ENCODE measurements at places on chromosomes 11 and 22.

DNA sequence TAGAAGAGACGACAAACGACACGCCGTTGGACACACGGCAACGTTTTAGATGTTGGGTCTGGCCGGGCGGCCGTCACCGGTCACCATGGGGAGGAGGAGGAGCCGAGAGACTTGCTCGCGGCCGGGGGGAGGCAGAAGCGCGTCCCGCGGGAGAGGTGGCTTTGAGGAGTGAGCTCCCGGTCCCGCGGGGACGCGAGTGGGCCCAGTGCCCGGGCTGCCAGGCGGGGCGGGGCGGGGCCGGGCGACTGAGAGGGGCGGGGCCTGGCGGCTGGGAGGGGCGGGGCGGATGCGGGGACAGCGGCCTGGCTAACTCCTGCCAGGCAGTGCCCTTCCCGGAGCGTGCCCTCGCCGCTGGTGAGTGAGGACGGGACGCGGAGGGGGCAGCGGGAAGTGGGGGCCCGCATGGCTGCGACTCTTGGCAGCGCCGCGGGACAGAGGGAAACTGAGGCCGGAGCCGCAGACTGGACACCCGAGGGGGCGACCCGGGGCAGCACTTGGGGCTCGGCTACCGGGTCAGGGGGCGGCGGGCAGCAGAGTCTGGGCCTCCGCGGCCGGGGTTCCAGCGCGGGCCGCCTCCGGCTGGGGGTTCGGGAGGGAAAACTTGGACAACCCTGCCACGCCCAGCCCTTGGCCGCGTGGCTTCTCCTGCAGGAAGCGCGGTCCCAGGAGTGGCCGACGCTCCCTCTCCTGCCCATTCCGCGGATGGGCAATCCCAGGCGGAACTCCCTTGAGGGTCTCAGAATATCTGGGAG, at the start of gene TSPO:
Gene TSPO, plus strand, starts transcription at position 309 of the 752 bp plus-strand sequence. CDS start 7,680 bp downstream, outside the sequence.
- DNase-seq, result peak; percentile 58

- peak; percentile 59 for DNase-seq
These were observed 114.2 kb upstream of the NAV2 start for GRCh38 chr11:19598456-19598855.

DNA sequence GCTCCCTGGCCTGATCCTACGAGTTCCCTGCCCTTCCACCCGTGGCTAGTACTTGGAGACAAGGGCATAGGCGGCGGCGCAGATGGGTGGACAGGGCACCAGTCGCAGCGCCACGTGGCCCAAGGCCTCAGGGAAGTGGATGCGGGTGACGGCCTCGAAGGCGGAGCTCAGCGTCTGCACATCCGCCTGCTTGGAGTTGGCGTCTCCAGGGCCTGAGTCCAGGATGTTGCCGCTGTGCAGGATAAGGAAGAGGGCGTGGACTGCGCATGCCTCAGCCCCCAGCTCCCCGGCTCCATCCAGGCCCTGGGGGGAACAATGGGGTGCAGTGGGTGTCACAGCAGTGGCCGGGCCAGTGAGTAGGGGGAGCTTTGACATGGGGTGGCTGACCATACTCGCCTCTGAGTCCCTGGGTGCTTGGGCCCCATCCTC, 6.6 kb downstream of the PITPNM1 start:
- DNase-seq, result no peak

- no peak for DNase-seq
These were observed 28.0 kb upstream of the GNB1L start for GRCh38 chr22:19882446-19883381.

DNA sequence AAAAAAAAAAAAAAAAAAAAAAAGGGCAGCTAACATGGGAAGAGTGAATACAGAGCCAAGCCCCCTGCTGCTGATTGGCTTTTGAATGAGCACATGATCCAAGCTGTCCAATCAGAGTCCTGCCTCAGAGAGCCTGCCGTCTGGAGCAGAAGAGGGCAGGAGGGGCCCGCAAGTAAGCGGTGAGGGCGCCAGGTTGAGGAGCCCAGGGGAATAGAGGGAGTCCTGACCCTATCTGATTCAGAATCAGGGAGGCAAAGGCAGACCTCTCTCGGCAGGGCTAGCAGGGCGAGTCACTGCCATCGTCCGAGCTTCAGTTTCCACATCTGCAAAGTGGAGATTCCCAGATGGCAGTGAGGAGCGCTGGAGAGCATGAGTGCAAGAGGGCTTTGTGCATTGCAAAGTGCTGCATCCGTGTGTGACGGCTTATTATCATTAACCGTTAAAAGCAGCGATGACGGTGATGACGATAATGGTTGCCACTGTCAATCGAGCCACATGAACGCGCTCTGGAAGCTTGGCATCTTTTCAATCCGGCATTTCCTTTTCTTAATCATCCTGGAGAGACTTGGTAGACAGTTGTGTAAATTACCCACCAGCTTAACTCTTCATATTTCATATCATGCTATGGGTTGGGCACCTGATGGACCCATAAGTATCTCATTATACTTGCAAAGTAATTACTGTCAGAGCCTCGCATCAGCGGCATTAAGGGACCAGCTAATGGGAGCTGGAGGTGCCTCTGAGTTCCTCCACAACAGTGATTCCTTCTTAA, 68.6 kb upstream of the ATXN10 start:
- DNase-seq, result peak; percentile 57
